Smooth muscle cell of the brain vasculature (primary cell): ENCODE measurements at places on chromosomes 13 and 19.

GRCh38 chr19:5436106-5436947 lies 18.9 kb upstream of the ZNRF4 start:
- DNase-seq: no peak

GRCh38 chr19:39001041-39001440 lies 25.5 kb upstream of the FBXO17 start:
- no peak for DNase-seq

DNA sequence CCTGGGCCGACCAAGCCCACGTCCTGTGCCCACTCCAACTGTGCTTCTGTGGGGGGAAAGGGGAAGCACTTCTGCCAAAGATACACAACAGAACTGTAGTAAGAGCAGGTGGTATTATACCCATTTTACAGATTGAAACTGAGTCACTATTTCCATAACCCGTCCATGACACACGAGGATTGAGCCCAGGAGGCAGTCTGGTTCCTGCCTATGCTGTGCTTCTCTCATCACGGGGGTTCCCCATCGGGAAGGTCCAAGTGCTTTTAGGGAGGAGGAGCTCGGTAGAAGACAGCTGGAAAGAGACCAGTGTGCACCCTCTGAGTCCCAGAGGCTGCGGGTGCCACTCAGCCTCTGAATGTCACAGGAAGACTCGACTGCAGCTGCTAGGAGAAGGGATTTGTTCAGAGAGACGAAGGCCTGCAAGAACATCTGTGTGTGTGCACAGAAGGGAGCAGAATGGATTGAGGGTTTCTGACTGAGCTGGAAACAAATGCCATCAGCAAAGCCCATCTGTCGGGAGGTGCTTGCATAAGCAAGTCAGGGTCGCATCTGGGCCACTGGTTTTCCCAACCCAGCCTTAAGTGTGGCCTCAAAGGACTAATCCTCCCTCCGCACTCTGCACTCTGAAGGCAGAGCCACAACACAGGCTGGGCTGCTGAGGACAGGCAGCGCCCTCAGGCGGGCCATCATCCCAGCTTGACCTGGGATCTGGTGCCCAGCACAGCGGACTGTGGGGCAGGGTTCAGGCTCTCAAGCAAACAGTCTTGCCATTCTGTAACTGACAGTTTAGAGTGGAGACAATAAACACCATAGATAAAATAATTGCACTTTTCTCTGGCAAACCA lies 150.0 kb downstream of the DPF1 start:
- DNase-seq: no peak

- DNase-seq: no peak
Observed at GRCh38 chr19:35478794-35479677, 11.2 kb downstream of the KRTDAP start.

DNA sequence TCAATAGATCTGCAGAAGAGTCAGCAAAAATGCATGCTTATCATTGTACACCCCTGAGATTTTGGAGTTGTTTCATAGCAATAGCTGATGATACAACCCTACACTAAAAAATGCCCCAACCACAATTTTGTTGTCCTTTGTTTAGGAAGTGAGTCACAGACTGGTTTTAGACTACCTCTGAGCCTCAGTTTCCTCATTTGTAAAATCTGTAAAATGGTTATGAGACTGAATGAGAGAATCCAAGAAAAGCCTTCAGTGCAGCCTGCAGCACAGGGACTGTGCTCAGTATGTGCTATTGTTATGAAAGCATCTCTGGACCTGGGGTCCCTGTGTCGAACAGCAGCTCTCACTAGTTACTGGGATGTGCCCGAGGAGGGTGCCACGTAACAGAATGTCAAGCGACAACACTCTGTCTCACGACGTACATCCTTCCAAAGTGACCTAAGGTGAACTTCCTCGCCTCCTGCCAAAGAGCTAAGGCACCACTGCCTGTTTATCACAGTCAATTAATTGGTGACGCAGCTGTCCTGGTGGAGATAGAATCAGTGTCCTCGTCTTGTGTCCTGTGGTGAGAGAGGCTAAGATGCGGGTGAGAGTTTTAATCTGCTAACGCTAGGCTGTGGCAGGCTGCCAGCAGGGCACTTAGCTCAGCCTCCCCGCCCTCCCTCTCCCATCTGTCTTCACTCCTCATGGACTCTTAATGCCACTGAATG lies 18.1 kb downstream of the DHRS12 start:
- DNase-seq: no peak
